ENCODE measurements at places on chromosomes 7 and 10. TPM values are rescaled to one million over a fixed set of nuclear protein-coding genes. Genes with fewer than 3 reads are reported as not detected.

Gene RHOBTB1
- total RNA-seq: 19.8 TPM

Gene CAV1
- 174 TPM for total RNA-seq

Gene TSPAN12
- 1.5 TPM for total RNA-seq

Gene TMEM270
- not detected for total RNA-seq

Gene NCF1
- total RNA-seq: under 0.01 TPM

Gene URGCP
- 27.7 TPM for total RNA-seq

Gene GIMAP6
- total RNA-seq: under 0.01 TPM
